ENCODE measurements at places on chromosomes 13 and 19. TPM values are rescaled to one million over a fixed set of nuclear protein-coding genes. Genes with fewer than 3 reads are reported as not detected.
A peak's percentile ranks its signal among the peaks of the same experiment; 100 is the strongest.

DNA sequence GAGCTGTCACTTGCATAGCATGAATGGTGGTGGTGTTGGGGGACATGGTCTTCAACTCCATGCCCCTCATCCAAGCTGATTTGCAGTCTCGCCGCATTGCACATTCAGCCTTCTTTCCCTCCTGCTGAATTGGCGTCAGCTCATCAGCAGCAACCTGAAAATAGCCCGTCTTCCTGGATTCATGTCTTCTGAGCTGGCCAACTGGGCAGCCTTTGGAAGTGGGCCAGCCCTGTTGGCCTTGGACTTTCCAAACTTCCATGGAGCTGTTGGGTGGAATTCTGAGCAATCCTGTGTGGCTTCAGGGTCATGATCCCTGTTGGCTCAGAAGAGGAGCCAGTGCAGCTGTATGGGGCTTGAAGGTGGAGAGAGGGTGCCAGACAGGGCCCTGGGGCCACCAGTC, 68.8 kb downstream of the ZNF536 start:
- no peak for DNase-seq

- DNase-seq, result no peak
Observed at GRCh38 chr13:49998714-49999624, 2.1 kb downstream of the TRIM13 start.

GRCh38 chr19:57888107-57888559, 704 bp downstream of the ZNF814 start:
- no peak for DNase-seq

- DNase-seq, result no peak
Observed at GRCh38 chr13:113532156-113532806, 41.8 kb upstream of the DCUN1D2 start.

DNA sequence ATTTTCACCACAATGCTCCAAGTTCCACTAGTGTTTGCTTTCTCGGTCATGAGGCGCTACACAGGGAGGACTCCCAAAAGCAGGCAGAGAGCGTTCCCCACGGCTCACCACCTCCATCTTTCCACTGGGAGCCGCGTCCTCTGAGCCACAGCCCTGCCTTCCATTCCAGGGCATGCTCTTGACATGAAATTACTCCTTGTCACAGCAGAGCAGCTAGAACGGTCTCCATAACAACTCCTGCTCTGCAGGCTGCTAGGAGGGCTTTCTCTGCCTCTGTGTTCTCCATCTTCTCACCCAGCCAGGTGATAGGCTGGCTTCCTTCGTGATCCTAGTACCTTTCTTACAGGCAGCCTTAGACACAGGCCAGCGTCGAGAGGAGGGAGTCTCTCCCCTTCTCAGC, 171.8 kb upstream of the UBL3 start:
- DNase-seq, result no peak

GRCh38 chr13:21152251-21152899, 24.0 kb downstream of the SKA3 start:
- DNase-seq, result no peak

GRCh38 chr19:33905473-33905936, 108.8 kb downstream of the KCTD15 start:
- no peak for DNase-seq

DNA sequence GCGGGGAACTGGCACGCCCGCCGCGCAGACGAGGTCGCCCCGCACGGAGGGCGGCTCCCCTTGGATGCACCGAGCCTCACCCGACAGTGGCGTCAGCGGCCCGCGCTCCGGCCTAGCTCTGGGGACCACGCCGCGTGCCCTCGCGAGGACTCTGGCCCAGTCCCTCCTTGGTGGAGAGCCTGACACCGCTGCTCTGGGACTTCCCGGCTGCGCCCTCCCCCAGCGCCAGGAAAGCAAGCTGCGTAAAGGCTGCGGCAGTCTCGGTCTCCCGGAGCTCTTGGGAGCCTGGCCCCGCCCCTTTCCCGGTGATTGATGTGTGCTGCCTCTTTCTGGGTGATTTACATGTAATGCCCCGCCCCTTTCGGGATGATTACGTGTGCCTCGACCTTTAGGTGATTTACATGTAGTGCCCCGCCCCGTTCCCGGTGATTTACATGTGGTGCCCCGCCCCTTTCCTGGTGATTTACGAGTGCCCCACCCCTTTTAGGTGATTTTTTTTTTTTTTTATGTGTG, at the start of gene LENG9:
Gene LENG9 (minus strand): TSS at position 248 of the 513 bp plus-strand sequence. CDS start 252 bp downstream, outside the sequence.
- peak; percentile 86 for DNase-seq

GRCh38 chr13:47413112-47413511, 516.3 kb upstream of the HTR2A start:
- DNase-seq, result no peak

DNA sequence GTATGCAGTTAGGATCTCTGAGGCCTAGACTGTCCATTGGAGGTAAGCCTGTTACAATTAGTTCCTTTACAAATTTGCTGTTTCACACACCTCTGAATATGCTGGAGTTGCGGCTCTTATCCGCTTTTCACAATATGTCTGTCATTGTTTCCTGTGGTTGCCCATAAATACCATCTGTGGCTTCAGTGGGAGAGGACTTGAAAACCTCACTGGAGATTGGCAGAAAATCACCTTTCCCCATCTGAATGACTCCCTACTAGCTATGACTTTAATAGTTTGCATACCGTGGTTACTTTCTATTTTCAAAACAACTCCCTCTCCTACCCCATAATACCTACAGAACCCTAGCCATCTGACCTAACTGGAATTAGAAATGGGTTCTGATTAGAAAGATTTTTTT, 454.3 kb downstream of the PCDH17 start:
- no peak for DNase-seq

DNA sequence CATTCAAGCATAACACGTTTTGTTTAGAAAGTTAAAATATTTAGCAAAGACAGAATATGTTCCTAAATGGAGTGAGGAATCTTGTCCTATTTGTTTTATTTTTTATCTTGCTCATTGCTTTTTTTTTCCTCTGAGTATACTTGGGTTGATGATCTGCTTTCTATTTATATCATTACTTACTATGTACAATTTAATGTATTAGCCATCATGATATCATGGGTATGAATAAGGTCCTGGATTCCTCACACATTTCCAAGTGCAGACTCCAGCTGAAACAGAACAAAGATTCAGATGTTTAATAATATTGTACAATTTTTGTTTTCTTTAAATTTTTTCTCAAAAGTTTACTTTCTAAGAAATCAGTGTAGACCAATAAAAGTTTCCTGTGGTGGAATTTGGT, 388.2 kb downstream of the GPC6 start:
- no peak for DNase-seq

DNA sequence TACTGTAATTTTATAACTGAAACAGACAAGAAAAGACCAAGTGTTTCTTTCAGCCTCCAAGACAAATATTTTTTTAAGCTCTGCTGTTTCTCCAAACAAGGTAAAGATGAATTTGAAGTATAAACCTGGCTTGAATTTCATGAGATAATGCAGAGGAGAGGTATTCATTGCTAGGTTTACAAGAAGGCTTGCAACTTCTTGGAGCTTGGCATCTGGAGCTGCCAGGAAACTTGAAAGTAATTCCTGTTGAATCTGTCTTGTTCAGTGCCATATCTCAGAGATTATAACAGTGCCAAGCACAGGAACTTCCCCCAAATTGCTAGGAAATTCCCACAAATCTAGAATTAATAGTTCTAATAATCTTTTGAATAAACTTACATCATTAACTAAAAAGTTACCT, 70.9 kb downstream of the CDK8 start:
- DNase-seq, result no peak

GRCh38 chr19:51781999-51782398, 13.0 kb upstream of the FPR3 start:
- no peak for DNase-seq

DNA sequence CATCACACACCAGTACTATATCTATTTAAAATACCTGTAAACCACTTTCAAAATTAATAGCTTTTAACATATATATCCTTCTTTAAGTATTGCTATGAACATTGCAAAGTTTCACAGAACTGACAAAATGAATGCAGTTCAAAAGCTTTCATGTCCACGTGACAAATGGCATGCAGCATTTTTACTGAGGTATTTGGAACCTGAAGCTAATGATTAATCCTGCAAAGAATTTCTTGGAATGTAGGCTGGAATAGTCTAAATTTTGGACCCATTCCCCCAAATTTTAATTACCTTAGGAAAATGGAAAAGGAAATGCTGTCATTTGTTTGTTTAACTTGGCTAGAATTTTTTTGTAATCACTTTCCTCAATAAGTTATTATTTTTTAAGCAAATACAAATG, 423.8 kb upstream of the GPC6 start:
- DNase-seq, result no peak

DNA sequence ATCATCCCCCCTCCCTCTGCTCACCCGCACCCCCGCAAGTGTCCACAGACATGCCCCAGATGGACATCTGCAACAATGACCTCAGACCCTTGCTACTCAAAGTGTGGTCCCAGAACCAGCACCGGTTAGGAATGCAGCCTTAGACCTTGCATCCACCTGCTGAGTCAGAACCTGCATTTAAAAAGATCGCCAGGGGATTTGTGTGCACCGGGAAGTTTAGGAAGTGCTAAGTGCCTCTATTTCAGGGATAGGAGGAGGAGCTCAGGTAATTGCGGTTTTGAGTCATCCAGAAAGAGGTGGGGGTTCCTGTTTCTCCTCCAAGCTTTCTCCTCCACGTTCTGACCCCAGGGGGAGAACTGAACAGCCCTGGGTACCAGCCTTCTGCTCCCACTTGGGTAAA, 46.2 kb downstream of the CACNA1A start:
- no peak for DNase-seq

GRCh38 chr13:95455782-95456181, 96.7 kb upstream of the CLDN10 start:
- DNase-seq, result no peak

DNA sequence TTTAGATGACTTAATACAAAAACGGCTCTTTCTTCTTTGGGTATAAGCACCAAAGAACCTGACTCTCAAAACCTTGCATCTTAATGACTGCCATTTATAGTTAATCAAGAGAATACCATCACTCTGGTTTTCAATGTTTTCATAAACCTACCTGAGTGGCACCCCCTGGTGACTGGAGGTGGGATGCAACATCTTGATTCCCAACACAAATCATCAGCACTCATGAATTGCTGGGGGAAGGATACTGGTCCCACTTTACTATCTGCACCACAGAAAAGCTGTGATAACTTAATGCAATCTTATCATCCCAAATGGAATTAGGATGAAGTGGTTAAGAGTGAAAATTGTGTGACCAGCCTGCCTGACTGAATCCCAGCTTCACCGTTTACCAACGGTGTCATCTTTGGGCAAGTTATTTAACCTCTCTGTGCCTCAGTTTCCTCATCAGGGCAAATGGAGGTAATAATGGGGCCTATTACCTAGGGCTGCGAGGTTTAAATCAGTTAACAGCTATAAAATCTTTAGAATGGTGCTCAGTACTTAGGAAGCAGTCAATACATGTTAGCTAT, 366.4 kb downstream of the KLF12 start:
- no peak for DNase-seq

GRCh38 chr13:99381766-99382165, 74.6 kb upstream of the GPR183 start:
- no peak for DNase-seq

- DNase-seq, result no peak
Observed at GRCh38 chr13:30074955-30075614, 224.7 kb upstream of the UBL3 start.

DNA sequence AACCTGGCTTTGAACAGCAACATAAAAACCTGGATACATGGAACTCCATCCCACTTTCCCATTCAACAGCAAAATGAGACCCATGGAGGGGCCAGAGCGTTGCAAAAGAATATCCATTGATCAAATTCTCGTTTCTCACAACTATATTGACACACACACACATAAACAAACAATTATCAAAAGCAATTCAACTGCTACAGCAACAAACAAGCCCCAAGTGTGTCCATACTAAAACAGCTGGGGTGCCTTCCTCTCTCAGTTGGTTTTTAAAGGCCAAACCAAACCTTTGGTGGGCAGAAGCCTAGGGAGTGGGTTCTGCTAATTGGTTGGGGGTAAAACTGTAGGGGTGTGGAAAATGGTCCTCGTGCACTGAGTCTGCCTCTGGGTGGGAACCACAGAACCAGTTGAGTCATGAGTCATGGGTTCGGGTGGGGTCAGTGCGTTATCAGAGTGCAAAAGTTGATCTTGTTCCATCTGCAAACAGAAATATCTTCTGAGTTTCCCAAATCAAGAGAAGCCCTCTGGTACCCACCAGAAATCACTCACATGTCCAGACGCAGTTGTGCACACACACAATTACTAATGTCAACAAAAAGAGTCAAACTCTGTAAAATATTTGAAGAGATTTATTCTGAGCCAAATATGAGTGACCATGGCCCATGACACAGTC, 18.5 kb downstream of the GPR42 start:
- no peak for DNase-seq

DNA sequence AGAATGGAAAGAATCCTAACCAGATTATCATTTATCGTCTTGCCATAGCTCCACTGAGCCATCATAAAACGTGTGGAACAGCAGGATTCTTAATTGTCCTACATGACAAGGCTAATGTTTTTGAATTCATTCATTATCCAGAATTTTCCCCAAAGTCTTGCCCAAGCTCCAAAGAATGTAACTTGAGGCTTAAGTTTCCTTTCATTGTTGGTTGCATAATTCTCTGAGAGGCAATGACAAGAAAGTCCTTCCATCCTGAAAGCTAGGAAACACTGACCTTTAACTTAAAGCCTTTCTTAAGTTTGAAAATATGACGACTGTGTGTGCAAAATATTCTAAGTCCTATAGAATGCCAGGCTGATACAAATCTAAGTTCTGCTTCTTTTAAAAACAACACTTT, 546.1 kb downstream of the SUCLA2 start:
- no peak for DNase-seq

- no peak for DNase-seq
Observed at GRCh38 chr13:113748862-113749451, 10.1 kb upstream of the TMEM255B start.

DNA sequence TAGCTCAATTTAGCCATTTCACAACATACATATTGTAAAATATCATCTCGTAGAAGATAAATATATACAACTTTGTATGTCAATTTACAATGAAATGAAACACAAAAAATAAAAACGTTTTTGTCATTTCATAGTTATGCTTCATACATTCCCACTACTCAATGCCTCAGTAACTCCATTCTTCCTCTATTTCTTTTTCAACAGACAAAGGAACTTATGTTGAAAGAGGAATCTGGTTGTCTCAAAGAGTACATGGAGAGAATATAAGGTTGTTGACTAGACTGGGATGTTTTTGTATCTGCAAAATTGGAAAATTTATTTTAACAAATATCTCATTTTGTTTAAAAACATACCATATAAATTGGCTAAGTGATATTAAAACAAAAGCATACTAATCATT, 12.8 kb downstream of the KCTD12 start:
- no peak for DNase-seq

Gene ZNF835
- 1.9 TPM for polyA plus RNA-seq

Gene SHC2
- 32.9 TPM for polyA plus RNA-seq

Gene APLP1
- 7.1 TPM for polyA plus RNA-seq

Gene PSG6
- 0.16 TPM for polyA plus RNA-seq

Gene EDDM13
- polyA plus RNA-seq, result 1.8 TPM

Gene ARL11
- 0.40 TPM for polyA plus RNA-seq

Gene RINL
- polyA plus RNA-seq, result 9.6 TPM

Gene CGB8
- not detected for polyA plus RNA-seq

Gene THAP8
- 8.6 TPM for polyA plus RNA-seq

Gene ZNF155
- polyA plus RNA-seq, result 7.0 TPM

Gene RXFP2
- 0.05 TPM for polyA plus RNA-seq
